Left lung (tissue), 14 donors: ENCODE measurements at places on chromosomes 5 and 9. TPM values are rescaled to one million over a fixed set of nuclear protein-coding genes. Genes with fewer than 3 reads are reported as not detected.

The SPINK13 gene
- not detected for total RNA-seq

The SUSD3 gene
- total RNA-seq, result 2.6 TPM

The TAS2R1 gene
- not detected for total RNA-seq

The ZDHHC21 gene
- total RNA-seq, result 25.6 TPM

The PTGES gene
- total RNA-seq, result 9.8 TPM

The MOB3B gene
- total RNA-seq, result 13.6 TPM

The INSL4 gene
- not detected for total RNA-seq

The SVEP1 gene
- total RNA-seq, result 24.2 TPM
